NCI-H2107 (cell line): ENCODE measurements at places on chromosomes 11 and 22.
A peak's percentile ranks its signal among the peaks of the same experiment; 100 is the strongest.

- no peak for DNase-seq
Measured at GRCh38 chr22:19275919-19276600, 15.5 kb downstream of the CLTCL1 start.

DNA sequence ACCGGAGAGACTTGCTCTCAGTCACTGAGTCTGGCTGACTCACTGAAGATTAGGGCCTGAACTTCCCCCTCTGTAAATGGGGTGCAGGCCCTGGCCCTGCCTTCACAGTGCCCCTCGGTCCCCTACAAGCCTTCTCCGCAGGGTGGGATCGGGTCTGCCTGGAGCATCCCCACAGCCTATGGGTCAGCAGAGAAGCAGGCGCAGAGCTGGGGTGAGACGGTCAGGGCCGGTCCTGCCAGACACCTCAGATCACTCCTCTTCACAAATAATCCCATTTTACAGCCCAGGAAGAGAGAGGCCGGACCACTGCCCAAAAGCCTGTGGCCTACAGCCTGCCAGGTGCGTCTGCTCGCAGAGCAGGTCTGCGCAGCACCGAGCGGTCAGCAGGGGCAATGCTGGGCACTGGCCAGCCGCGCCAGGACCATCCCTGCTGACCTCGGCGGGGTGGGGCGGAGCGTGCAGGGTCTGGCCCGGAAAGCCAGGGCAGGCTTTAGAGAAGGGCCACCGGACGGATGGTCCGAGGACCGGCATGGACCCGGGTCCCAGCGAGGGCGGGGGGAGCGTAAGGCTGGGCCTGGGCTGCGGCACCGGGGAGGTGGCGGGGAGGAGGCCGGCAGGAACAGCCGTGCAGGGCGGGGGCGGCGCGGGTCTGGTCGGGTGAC, 522 bp upstream of the SEPTIN5 start:
- no peak for DNase-seq

DNA sequence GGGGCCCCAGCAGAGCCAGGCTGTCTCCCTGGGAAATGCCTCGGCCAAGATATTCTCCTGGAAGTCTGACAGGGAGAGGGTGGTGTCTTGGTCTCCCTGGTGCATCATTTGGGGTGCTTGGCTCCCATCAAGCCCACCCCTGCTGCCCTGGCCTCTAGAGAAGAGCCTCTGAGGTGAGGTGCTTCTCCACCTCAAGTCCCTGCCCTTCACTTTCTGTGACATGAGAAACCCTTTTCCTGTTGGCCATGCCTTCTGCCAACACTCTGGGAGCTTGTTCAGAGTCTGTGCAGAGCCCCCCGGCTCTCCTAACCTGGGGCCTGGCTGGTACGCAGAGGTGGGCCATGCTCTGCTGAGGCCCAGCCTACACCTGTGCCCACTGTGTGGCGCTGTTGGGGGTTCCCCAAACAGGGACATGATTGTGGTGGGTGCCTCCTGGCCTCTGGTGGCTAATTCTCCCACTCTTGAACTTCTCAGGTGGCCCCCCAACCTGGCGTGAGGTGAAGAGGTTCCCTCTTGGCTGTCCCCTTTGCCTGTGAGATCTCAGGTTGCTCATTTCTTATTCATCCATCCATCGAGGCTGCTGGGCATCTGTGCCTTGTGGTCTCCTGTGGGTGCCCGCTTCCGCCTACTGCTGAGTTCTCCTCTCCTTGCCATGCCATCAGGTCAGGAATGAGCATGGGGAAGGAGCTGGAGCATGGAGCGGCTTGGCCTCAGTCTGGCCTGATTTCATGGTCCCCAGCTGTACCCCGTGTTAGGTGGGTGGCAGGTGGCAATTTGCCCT, 19.2 kb upstream of the DGCR8 start:
- no peak for DNase-seq

- no peak for DNase-seq
Measured at GRCh38 chr22:38176170-38176741, 5.4 kb downstream of the PLA2G6 start.

- DNase-seq = no peak
Measured at GRCh38 chr22:46113910-46114517, 36.3 kb upstream of the PPARA start.

DNA sequence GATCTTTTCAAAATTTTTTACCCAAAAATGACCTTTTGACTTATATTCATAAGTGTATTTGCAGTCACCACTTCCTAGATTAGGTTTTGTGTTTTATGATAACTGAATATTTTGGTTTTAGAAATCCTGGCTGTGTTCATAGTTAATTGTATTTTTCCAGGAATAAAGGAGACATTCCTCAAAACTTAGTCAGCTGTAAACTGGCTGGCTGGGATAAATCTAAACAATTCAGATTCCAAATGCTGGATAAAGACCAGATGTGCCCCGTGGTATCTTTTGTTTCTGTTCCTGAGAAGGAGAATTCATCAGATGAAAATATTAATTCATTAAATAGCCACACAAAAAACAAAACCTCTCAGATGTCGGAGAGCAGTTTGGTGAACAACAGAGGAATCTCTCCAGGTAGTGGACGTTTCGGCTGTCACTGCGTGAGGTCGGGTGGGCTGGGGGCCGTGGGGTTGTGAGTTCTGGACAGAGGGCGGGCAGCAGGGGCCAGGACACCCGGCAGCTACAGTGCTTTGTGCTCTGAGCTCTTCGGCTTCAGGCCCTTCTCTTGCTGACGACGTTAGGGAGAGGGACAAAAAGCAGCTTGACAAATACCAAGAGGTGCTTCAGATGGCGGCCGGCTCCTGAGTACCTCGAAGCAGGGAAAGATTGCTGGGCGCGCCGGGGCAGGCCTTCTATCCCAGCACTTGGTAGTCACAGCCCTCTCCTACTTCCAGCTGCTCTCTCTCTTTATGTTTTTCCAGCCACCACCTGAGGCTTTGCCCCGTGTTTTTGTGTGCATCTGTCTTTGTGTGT, 24.6 kb downstream of the MOV10L1 start:
- DNase-seq = no peak

DNA sequence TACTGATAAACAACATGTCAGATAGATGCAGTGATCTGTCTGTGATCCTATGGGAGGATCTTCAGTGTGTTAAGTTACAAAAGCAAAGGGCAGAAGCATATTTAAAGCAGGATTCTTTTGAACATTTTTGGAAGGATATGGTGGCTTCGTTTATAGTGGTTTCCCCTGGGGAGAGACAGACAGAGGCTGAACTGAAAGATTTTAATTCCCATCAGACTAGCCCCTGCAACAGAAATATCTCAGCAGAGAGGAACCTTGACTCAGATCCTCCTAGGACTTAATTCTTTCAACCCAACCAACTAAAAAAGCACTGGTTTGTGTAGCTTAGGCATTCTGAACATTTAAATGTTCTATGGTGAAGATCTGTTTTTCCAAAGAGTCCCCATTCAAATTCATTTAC, 5.7 kb downstream of the CLTCL1 start:
- no peak for DNase-seq

DNA sequence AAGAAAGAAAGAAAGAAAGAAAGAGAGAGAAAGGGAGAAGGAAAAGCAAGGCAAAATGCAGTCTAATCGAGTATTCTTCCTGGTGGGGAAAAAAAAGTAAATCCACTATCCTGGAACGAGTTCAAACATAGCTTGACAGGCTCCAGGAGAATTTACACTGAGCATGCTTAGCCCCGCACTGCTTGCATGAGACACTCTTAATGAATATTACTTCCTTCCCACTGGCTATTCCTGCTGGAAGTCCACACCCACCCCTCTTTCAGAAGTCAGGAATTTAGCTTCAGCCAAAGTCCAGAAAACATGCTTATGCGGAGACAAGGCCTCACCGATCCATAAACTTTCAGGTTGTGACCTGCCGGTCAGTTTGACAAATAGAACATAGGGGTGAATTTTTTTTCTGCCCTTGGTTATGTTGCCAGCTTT, 251.8 kb upstream of the BLID start:
- no peak for DNase-seq

DNA sequence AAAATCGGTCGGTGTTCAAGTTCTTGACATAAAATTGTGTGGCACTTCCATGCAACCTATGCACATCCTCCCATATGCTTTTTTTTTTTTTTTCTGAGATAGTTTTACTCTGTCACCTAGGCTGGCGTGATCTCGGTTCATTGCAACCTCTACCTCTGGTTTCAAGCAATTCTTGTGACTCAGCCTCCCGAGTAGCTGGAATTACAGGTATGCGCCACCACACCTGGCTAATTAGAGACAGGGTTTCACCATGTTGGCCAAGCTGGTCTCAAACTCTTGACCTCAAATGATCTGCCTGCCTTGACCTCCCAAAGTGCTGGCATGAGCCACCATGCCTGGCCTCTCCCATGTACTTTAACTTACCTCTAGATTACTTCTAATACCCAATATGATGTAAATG, 15.0 kb downstream of the GLB1L3 start:
- no peak for DNase-seq

- DNase-seq = no peak
Measured at GRCh38 chr22:37095113-37095512, 14.4 kb downstream of the TMPRSS6 start.

- DNase-seq = peak; percentile 72
Measured at GRCh38 chr22:39528681-39529486, 3.7 kb downstream of the RPS19BP1 start.

- no peak for DNase-seq
Measured at GRCh38 chr11:3058753-3059664, 1.8 kb upstream of the CARS1 start.

DNA sequence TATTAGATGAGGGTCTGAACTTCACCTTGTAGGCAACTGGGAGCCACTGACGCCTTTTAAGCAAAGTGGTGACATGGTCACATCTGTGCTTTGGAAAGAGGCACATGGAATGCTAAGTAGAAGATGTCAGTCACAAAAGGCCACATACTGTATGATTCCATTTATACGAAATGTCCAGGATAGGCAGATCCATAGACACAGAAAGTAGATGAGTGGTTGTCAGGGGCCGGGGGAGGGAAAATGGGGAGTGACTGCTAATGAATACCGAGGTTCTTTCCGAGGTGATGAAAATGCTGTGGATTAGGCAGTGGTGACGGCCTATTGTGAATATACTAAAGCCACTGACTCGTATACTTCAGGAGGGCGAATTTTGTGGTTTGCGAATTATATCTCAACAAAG, 20.6 kb downstream of the NECTIN1 start:
- DNase-seq = no peak

DNA sequence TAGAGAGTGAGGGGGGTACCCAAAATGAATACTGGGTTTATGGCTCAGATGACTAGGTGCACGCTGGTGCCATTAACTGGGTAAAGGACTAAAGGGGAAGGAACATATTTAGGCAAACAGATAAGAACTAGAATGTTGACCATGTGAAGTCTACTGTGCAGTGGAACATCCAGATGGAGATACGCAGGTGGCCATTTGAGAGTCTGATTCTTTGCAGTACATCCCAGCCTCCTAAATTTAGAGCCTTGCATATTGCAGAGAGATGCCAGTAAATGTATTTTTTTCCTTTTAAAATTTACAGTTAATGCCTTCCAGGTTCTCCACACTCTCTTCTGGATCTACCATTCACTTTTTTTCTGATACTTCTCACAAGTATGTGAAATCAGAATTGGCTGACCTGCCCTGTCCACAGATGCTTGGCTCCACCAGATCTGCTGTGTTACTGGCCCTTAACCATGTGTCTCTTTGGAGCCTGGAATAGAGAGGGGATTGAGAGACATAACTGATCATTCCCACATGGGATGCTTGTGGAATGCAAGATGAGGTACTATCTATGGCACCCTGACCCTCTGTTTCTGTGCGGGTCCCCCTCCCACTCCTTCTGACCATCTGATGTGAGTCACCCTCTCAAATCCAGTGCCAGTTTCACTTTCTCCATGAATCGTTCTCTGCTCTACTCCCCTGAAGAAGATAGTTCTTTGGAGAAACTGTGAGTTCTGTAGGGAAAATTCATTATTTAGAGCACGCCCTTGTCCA, 77.0 kb upstream of the NCAM1 start:
- no peak for DNase-seq

- no peak for DNase-seq
Measured at GRCh38 chr11:67436459-67437081, 912 bp downstream of the PTPRCAP start.

DNA sequence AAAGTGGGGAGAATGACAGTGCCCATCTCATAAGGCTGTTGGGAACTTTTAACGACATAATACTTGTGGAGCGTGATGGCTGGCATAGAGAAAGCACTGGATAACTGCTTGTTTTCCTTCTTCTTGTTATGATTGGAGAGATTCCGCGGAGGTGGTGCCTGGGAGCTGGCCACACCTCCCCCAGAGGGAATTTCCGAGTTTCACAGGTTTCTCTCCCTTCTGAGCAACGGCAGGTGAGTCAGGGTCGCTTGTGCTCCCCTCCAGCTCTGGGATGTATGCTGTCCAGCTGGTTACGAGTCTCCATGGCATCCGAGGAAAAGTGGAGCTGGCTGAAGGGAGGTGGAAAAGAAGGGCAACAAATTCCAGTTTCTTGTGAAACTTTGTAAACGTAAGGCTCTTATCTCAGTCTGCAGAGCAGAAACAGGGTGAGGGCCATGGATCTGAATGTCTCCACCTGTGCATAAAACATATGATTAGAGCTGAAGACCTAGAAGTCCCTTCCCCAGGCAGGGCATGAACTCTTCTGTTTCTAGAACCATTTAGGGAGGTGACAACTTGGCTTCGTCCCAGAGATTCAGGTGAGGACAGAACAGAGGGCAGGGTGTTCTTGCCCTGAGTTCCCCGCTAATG, 10.0 kb upstream of the PLET1 start:
- no peak for DNase-seq

- DNase-seq = no peak
Measured at GRCh38 chr11:774873-775592, 2.3 kb downstream of the GATD1 start.

DNA sequence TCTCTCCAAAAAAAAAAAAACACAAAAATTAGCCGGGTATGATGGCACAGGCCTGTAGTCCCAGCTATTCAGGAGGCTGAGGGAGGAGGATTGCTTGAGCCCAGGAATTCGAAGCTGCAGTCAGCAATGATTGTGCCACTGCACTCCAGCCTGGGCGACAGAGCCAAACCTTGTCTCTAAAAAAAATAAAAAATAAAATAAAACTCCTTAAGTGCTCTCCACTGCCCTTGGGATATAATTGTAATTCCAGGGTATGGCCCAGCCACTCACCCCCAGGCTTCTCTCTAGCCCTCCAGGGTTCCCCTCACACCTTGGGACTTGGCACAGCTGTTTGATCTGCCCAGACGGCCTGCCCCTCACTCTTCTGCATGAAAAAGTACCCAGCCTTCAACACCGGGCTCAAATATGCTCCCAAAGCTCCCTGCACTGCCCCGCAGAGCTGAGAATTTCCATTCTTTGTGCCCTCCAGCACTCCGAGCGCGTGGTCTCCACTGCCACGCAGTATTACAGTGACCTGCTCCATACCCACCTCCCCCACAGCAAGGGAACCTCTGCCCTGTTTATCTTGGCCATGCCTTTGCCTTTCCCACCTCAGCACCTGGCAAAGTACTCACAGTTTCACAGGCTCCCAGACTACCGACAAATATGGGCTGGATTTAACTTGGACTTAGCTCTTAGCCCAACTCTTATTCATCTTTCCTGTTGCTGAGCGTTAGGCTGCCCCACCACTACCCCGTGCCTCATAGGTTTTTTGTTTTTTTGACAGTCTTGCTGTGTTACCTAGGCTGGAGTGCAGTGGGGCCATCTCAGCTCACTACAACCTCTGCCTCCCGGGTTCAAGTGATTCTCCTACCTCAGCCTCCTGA, 7.6 kb upstream of the FTH1 start:
- no peak for DNase-seq
